ENCODE measurements at places on chromosomes 16 and 17.
A peak's percentile ranks its signal among the peaks of the same experiment; 100 is the strongest.

DNA sequence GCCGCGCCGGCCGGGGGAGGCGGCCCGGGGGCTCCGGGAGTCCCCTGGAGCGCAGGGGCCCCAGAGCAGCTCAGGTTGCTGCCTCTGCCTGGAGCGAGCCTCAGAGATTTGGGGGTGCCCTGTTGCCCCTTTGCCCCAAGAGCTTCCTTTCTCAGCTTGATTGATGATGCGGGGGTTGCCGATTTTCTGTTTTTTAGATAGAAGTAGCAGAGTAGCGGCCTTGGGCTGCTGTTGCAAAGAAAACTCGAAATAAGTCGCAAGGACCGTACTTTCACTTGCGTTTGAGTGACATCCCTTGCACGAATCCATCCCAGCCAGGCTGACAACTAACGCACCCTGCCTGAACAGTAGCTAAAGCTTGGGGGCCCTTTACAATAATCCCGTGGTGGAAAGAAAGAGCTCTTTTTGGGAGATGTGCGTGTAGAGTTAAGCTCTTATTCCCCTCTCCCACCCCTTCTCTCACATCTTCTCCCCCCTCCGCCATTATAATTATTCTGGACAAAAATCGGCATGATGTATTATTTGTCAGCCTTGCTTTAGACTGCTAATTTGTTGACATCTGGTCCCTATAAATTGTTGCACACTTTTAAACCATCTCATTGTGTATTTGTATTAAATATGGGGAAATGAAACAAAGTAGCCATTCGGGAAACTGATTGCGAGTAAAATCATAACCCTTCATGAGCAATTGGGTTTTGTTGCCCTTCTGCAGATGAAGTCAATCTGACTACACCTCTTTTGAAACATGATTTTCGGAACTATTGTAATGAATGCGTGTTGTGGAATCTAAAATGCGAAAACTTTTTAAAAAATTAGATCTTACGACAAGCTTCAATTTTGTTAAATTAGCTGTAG, 873 bp downstream of the USP10 start:
- DNase-seq = no peak

DNA sequence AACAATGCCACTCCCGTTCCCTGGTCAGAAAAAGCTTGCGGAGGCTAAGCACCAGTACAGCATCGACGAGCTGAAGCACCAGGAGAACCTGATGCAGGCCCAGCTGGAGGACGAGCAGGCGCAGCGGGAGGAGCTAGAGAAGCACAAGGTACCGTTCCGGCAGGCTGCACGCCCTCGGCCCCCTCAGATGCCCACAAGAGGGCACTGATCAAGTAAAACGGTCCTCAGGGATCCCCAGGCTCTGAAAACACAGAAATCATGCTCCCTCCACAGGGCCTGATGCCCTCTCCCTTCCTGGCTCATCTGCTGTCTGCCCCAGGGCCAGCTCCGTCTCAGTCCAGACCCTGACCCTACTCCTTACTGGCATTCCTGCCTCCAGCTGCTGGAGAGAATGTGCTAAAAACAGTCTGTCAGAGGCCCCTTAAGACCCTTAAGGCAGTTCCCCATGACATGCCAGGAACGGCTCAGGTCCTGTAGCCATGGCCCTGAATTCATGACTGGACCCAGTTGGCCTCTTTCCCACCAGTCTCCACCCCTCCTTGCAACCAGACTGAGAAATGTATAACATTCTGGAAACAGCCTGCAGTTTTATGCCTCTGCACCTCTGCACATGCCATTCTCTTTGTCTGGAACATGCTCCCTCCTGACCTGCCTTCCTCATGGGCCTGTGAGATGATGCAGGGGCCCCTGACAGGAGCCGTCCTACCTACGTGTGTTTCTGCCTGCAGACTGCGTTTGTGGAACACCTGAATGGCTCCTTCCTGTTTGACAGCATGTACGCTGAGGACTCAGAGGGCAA, 21.8 kb downstream of the DRC3 start:
- DNase-seq = no peak

- DNase-seq = no peak
Measured at GRCh38 chr17:4573669-4574068, 10.7 kb upstream of the SMTNL2 start.

- peak; percentile 53 for DNase-seq
Measured at GRCh38 chr17:11644265-11645212, 46.3 kb downstream of the DNAH9 start.

DNA sequence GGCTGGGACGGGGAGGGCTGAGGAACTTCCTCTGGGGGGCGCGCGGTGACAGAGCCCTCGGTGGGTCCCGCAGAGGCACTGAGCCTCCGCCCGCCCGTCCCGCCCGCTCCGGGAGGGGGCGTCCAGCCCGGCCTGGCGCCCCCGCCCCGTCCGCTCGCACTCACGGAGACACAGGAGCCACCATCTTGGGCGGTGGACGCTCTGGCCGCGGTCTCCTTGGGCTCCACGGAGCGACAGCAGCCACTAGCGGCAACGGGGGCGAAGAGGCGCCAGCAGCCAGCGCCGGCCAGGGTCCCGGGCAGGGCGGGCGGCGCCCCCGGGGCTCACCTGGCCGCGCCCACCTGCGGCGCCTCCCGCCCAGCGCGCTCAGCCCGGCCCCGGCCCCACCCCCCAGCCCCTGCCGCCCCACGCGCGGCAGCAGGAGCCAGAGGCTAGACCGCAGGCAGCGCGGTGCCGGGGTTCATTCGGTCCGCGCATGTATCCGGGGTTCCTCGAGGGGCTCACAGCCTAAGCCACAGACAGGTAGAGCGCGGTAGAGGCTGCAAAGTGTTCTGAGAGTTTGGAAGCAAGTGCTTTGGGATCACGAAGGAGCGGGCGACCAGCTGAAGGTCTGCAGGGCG, at the start of gene C17orf113:
Gene C17orf113, minus strand, starts transcription at position 209 of the 620 bp plus-strand sequence. CDS start 7,225 bp downstream, outside the sequence.
- peak; percentile 39 for DNase-seq

DNA sequence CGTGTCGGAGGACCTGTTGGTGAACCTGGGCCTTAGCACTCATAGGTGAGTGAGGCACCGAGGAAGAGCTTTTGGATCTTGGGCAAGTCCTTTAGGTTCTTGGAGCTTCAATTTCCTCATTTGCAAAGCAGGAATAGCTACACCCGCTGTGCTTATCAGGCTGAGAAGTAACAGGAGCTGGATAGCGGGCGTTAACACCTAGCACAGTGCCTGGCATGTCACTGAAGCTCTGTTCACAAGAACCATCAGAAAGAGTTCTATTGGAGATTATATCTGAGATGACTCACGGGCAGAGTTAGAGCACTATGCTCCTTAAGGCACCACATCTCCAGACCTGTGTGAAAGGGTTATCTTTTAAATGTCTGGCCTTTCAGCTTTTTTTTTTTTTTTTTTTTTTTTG, 12.8 kb downstream of the MEOX1 start:
- no peak for DNase-seq

DNA sequence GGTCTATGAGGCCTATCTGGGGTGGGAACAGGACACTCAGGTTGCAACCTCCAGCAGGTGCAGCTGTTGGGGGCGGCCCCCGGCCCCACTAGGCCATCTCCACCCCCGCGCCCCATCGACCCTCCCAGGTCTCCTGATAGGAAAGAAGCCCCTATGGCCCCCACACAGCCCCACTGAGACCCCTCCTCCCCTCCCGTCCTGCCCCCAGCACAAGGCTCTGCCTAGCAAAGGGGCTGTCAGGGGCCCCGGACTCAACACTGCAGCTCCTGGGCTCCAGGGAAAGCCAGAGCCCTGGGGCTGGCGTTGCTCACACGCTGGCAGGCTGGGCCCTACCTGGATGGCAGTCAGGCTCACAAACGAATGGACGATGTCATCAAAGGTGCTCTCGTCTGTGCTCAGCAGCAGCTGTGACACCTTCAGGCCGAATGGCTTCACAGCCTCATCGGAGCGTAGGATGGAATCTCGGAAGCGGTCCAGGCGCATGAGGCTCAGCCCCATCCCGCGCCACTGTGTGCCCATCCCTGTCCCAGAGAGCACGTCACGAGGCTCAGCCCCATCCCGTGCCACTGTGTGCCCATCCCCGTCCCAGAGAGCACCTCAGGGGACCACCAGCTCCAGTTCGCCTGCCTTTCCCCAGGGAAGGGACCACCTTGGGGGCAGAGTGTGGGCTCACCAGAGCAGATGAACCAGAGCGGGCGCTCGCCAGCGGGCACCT, 7.3 kb downstream of the FASN start:
- DNase-seq = no peak

DNA sequence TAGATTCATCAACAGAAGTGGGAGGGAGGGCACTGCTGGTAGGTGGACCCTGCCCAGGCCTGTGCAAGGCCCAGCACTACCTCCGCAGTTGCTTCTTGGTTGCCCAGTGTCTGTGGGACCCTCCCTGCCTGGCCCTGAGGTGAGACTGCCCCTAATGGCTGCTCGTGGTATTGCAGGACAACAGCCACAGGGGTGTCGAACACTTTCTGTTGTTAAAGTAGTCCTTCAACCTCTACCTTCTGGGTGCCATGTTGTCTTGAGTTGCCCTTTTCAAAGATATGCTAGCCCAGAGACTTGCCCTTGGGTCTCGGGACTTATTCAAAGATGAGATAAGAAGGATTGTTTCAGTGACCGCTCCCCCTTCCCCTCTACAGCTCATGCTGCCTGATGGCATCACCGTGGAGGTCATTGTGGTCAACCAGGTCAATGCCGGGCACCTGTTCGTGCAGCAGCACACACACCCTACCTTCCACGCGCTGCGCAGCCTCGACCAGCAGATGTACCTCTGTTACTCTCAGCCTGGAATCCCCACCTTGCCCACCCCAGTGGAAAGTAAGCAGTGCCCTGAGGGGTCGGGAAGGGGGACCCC, 29.1 kb downstream of the AKAP1 start:
- peak; percentile 27 for DNase-seq

DNA sequence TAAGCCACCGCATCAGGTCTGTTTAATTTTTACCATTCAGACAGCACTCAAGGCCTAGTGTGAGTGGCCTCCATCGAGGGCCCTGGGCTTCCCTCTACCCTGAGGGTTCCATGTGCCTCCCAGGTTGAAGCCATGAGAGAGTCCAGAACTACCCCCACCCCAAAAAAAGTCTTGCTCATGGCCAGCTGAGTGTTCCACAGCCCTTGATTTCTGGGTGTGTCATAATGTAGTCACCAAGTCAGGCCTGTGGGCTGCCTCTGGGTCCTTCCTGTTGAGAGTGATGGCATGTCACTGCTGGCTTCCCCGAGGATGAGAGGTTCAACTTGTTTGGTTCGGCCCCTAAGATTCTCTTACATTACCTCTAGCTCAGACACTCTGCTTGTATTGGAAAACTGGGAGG, 100.6 kb downstream of the PITPNC1 start:
- peak; percentile 42 for DNase-seq

GRCh38 chr17:77237232-77238008, 96.7 kb downstream of the SEC14L1 start:
- DNase-seq = no peak

GRCh38 chr17:67224736-67225135, 20.3 kb downstream of the HELZ start:
- no peak for DNase-seq

DNA sequence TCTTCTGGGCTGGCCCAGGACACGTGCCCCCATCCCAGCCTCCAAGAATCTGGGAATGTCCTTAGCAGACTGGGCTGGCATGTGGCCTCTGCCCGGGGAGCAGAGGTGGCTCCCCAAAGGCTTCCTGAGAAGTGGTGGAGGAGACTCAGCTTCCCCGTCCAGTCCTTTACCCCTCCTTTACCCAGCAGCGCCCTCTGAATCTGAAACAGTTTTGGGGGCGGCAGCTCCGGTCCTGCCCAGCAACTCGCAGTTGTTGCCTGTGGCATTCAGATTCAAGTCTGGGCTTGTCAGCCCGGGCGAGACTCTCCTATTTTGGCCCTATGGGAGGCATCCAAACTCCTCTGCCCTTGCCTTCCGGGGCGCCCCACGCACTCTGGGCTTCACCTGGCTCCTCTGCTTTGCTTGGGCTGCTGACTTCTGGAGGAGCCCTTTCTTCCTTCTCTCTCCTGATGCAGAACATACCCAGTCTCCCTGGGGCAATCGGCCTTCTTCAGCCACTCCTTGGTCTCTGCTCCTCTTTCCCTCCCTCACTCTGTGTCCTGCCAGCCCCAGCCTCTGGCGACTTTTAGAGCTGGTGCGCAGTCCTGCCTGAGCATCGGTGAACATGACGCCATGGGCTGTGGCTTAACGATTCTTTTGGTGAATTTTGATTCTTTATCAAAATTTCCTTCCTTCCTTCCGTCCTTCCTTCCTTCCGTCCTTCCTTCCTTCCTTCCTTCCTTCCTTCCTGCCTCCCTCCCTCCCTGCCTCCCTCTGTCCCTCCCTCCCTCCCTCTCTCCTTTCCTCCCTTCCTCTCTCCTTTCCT, 55.2 kb downstream of the CMIP start:
- no peak for DNase-seq

- no peak for DNase-seq
Measured at GRCh38 chr17:64182325-64183012, 52.5 kb upstream of the ERN1 start.

DNA sequence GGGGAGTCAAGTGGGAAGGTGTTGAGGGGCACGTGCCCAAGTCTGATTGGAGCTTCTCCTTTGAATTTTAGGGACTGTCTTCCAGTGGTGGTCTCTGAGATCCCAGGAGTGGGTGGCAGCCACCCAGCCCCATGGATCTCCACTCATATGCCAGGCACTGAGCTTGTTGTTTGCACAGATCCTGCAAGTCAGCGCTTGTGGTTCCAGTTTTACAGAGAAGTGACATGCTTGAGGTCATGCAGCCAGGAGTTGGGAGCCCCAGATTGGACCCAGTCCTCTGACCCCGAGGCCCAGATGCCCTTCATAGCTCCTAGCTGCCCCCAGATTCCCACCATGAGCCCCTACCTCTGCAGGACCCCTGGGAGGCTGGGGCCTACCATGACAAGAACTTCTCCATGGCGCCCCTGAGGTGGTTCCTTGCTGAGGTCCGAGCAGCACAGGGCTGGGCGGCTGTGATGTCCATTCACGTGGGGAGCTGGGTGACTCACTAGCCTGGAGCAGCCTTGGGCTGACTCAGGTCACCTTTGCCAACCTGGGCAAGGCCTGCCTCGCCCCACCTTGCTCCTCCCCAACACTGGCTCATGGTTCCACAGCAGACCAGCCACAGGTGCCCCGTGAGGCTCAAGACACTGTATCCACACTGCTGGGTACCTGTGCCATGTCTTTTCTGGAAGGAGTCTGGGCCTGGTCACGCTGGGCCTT, 47.4 kb downstream of the RAI1 start:
- no peak for DNase-seq

- DNase-seq = no peak
Measured at GRCh38 chr17:18028952-18029540, 9.9 kb downstream of the ATPAF2 start.
